ENCODE measurements at places on chromosomes 1 and 21.
A peak's percentile ranks its signal among the peaks of the same experiment; 100 is the strongest.

DNA sequence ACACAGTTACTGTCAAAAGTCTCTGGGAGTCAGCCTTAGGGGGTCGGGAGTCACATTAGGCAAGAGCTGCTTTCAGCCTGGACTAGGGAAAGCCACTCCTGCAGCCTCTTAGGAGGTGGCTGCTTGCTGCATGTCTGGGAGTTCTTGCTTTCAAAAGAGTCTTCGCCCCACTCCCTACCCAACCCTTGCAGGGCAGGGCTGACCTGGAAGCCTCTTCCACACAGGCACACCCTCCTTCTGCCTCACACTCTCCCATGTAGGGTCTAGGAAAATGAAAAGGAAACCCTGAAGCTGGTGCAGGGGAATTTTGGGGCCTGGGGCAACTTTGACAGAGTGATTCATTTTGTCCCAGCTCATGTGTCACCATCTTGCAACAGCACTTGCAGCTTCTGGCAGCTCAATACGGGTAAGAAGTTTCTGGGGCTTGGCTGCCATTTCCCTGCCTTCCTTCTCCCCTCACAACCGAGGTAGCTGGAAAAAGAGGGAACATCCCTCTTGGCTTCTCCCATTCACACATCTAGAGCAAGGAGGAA, 37.3 kb downstream of the KCND3 start:
- no peak for DNase-seq

GRCh38 chr1:84096176-84096575, 47.9 kb upstream of the PRKACB start:
- no peak for DNase-seq

DNA sequence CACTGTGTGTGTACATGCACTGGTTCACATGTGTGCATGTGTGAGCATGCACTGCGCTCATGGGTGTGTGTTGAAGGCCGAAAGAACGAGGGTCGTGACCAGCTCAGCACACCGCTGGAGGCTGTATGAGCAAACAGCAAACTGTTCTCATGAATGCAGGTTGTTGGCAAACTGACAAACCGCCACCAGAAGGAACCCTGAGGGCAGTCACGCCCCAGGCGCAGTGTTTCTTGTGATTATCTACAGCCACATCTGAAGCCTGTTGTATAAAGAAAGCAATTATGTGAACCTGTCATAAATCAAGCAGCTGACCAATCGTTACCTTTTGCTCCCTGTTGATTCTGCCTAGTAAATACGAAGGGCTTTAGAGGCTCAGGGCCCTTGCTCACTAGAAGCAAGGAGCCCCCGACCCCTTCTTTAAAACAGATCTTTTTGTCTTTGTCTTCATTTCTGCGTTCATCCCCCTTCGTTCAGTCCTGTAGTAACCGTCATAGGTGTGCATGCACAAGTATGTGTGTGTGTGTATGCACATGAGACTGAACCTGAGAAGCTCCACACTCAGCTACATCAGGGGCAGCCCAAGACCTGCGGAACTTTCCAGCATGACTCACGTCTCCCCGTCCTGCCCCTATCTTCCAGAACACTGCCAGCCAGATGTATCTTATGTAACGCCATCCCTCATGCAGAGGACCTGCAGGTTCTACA, 16.8 kb upstream of the RIPK4 start:
- DNase-seq: no peak

GRCh38 chr1:2826736-2827292, 25.3 kb upstream of the TTC34 start:
- DNase-seq: no peak

DNA sequence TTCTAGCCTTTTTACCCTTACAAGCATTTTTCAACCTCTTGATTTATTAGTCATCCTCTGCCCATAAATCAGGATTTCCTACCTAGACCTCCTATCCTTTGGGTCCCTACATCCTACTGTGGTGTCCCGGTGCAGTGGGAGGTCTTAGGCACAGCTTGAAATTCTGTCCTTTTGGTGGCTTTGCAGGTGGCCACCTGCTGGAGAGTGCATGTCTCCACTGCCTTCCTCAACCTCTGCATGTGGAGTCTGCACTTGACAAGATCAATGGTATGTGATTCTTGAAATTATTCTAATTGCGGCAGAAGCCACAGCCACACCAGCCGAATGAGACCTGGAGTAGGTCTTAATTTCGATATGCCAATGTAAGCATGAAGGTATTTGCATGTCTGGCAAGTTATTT, 11.4 kb upstream of the KCNA3 start:
- no peak for DNase-seq

- no peak for DNase-seq
These were observed 33.2 kb downstream of the OTUD7B start for GRCh38 chr1:149977345-149977744.

DNA sequence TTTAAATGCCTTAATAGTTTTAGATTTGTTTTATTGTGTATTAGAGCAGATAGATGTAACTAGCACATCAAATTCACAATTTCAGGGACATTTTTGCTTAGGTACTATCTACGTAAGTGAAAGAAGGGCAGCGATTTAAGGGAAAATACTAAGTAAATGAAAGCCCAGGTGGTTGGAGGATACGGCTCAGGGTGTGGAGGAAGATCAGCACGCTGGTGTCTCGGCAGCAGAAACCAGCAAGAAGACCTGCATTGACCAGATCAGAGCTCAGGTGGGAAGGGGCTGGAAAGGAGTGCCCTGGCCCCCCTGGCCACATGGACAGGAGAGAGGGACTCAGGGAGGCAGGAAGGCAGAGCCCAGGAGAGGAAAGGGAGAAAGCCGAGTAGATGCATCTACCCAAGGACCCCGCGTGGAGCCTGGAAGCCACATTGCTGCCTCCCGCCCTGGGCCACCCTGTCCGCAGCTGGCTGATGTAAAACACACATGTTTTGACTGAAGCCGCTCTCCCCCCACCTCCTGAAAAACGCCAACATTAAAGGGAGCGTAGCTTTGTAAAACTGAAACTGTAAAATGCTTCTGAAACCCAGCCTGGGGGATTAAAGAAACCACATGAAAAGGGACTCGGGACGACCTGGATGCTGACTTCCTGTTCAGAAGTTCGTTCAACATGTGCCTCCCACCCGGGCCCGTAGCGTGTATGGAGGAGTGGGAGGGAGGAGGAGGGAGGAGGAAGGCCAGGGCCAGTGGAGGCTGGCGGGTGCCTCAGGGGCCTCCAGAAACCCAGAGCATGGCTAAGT, 72.6 kb upstream of the TARDBP start:
- peak; percentile 74 for DNase-seq

DNA sequence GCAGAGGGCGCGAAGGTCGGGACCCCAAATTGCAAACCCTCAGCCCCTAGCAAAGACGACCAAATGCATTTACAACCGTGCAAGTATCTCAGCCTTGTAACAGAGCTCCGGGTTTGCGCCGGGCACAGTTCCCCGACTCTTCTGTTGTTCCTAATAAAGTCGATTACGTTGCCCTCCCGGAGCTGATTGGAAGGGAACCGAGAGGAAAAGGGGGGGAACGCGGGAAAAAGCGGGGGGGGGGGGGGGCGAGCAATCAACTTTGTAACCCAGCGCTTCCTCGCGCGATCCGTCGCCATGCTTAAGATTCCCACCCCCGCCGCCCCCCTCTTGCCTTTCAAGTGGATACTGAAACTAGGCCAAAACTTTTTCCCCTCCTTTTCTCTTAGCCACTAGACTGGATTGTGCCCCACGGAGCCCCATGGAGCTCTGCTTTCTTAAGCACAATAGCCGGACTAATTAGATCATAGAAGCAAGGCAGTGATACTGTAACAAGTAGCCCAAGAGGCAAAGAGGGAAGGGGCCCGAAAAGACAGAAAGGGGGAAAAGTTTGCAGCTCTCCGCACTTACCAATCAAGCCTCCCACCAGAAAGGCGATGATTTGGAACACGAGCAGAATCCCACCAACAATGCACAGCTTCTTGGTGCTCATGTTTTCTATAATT, 565 bp downstream of the WLS start:
- DNase-seq: no peak

DNA sequence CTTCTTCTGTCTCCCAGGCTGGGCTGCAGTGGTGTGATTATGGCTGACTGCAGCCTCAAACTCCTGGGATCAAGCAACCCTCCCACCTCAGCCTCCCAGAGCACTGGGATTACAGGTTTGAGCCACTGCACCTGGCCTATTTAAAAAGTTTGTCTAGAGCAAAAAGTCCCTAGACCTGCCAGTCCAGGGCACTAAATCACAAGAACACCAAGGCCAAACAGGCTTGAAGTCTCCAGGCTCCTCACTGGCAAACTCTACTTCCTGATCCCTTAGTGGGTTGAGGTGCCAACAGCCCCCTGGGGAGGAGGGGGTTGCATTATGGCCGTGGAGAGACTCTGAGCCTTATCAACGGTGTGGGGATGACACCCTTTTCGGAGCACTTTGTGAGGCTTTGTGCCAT, 76.0 kb downstream of the CLIC6 start:
- DNase-seq: no peak

DNA sequence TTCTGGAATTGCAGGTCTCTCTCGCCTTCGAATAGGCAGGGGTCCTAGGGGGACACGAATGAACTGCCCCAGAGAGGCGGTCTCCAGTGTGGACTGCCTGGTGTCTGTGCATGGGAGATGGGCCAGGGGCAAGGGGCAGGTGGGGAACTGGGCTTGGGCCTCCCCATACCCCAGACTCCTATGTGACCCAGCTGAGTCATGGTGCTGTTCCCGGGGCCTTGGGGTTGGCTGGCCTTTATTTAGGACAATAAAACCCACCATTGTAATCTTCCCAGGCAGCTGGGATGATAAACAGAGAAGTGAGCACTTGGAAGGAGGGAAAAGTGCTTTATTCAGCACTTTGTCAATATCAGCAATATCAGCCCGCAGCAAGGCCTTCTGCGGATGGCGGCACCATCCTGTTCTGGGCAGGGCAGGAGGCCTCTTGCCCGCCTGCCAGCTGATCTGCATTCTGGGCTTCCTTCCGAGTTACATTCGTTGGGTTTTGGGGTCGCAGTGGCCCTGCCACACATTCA, 209.0 kb upstream of the TMEM51 start:
- DNase-seq: no peak

- no peak for DNase-seq
These were observed 6.6 kb downstream of the PEX10 start for GRCh38 chr1:2405588-2406295.

GRCh38 chr1:113326976-113327375, 63.3 kb upstream of the MAGI3 start:
- DNase-seq: no peak

- DNase-seq: no peak
These were observed 12.7 kb downstream of the CFAP298 start for GRCh38 chr21:32599526-32599925.

DNA sequence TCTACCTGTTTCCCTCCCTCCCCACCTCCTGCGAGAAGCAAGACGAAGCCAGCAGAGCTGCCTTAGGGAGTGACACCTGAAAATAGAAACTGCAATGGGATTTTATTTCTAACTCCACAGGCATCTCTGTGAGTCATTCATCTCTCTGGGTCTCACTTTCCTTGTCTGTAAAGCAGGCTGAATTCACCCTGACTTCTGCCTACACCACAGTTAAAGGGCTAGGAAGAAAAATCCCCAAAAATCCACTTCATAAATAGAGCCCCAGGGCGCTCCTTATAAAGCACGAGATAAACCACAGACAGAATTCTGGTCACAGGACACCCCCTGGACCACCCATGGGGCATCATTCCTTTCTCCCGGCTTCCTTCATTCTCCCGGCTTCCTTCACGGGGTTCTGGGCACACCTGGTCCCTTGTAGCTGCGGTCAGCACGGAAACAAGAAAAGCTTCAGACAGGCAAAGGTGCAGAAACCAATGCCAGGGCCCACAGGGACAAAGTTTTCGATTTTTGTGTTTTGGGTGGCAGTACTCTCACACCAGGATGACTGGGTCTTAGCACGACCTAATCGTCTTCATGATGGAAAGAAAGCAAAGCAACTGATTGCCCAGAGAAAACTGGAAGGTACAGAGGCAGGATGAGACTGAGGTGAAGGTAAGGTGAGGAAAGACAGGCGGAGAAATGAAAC, 2.8 kb upstream of the H6PD start:
- DNase-seq: no peak

DNA sequence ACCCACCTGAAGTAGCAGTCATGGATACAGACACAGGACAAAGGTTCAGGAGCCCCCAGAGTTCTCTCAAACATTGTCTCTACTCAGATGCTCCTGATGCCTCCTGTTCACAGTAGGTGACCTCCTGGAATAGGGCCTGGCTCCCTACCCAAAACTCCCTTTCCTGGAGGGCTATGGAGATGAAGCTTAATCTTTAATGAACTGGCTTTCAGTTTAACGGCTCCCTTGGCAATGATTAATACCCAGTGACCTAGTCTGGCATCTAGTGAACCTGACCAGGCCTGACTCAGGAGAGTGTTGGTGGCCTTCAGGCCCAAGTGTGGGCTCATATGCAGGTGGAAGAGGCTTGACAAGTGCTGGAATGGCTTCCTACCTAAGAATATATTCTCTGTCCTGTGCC, 65.2 kb upstream of the TRABD2B start:
- no peak for DNase-seq

- no peak for DNase-seq
These were observed 199.5 kb downstream of the LRRIQ3 start for GRCh38 chr1:73998348-73998959.

DNA sequence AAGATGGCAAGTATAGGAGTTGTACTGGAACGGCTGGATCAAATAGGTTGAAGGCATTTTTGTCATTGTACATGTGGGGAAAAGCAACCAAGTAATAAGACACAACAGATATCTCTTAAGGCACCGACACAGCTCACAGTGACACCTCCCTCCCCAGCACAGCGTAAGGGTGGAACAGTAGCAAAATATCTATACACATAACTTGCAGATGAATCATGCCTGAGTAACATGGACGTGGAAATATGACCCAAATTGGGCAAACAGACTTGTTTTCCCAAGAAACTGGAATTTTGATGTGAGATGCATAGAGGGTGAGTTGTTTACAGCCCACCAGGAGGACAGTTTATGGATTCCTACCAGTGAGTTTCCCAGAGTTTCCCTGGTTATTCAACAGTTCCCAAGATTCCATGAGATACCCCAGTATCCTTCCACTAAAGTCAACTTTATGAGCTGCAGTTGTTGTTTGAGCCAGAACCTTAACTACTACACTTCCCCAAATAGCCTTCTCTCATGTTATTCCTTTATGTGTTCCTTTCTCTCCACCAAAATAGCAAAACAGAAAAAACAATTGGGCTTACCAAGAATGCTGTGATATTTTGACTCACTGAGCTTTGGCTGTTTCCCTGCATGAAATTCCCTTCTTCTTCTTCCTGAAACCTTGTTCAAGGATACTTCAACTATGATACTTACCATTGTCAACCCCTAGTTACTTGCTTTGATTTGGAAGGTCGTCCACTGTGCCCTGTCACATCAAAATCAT, 7.1 kb upstream of the DR1 start:
- DNase-seq: no peak

- DNase-seq: peak; percentile 79
These were observed 7.0 kb downstream of the EFNA3 start for GRCh38 chr1:155085504-155086127.

GRCh38 chr21:28393279-28393678, 599.4 kb downstream of the LTN1 start:
- DNase-seq: no peak

Data from stimulated activated naive CD4-positive, alpha-beta T cell treated with Interleukin-2 at 50 U/mL for 16 hours (primary cell).